ENCODE measurements at places on chromosomes 7 and 10.

GRCh38 chr10:77799352-77799751 lies 127.2 kb downstream of the DLG5 start:
- no peak for DNase-seq

- no peak for DNase-seq
These were observed 7.4 kb downstream of the CPSF4 start for GRCh38 chr7:99446096-99446495.

- DNase-seq = no peak
These were observed 25.6 kb downstream of the TACR2 start for GRCh38 chr10:69391158-69391557.

- DNase-seq = no peak
These were observed 63.0 kb downstream of the RALA start for GRCh38 chr7:39686261-39686924.

DNA sequence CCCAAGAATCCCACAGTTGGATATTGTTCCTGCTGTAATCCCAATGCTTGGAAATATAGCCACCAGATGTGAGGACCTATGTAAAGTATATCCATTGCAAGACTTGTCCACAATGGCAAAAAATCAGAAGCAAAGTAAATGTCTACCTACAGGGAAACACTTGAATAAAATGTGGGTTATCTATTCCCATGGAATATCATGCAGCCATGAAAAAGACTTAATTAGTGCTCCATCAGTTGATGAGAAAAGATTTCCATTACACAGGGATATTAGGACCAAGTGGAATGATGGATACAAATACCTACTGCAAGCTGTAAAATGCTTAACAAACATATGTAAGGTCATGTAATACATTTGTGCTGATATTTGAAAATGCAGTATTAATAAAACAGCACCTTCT lies 131.2 kb downstream of the BTAF1 start:
- no peak for DNase-seq

GRCh38 chr7:111089822-111090426 lies 1.0 kb upstream of the LRRN3 start:
- peak; percentile 37 for DNase-seq

- DNase-seq = no peak
These were observed 82.4 kb downstream of the SGMS1 start for GRCh38 chr10:50541317-50541716.

DNA sequence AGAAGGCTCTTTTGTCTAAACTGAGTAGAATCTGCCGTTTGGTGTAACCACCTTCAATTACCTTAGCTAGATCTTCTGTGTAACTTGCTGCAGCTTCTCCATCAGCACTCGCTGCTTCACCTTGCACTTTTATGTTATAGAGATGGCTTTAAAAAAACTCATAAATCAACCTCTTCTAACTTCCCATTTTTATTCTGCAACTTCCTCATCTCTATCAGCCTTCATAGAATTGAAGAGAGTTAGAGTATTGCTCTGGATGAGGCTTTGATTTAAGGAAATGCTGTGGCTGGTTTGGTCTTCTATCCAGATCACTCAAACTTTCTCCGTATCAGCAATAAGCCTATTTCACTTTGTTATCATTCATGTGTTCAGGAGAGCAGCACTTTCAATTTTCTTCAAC lies 1131.9 kb upstream of the CELF2 start:
- DNase-seq = no peak

DNA sequence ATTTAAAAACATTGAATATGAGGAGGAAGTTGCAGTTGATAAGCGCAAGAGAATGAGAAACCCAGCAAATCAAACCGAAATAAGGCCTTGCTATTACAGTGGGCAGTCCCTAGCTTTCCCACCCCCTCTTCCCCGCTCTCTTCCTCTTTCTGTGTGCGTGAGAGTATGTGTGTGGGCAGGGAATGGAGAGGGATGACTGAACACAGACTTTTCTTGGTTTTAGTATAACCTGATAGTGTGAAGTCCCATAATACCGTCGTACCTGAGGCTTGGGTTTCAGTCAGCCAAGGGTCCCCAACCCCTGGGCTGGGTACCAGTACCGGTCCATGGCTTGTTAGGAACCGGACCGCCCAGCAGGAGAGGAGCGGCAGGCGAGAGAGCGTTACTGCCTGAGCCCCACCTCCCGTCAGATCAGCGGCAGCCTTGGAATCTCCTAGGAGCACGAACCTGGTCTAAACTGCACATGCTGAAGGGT lies 255.3 kb downstream of the CELF2 start:
- DNase-seq = no peak
